ENCODE measurements at places on chromosomes 2 and 18.
A peak's percentile ranks its signal among the peaks of the same experiment; 100 is the strongest.

- peak; percentile 90 for DNase-seq
Observed at GRCh38 chr2:109238580-109238979, 109.6 kb downstream of the SH3RF3 start.

DNA sequence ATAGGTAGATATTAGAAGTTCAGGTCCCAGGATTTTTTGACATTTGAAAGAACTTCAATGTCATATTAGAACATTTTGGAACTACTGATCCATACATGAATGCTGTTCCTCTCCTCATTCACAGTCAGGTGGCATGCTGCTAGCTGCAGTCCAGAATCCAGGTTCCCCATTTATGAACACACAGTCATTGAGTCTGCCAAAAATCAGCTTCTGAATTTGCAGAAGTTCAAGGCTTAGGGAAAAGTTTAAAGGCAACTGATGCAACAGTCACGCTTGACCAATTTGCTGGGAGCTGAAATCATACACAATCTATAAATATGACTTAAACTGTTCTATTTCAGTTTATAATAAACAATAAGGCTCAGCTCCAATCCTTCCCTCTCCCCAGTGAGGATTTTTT is 17.3 kb upstream of the TTR start:
- peak; percentile 31 for DNase-seq

DNA sequence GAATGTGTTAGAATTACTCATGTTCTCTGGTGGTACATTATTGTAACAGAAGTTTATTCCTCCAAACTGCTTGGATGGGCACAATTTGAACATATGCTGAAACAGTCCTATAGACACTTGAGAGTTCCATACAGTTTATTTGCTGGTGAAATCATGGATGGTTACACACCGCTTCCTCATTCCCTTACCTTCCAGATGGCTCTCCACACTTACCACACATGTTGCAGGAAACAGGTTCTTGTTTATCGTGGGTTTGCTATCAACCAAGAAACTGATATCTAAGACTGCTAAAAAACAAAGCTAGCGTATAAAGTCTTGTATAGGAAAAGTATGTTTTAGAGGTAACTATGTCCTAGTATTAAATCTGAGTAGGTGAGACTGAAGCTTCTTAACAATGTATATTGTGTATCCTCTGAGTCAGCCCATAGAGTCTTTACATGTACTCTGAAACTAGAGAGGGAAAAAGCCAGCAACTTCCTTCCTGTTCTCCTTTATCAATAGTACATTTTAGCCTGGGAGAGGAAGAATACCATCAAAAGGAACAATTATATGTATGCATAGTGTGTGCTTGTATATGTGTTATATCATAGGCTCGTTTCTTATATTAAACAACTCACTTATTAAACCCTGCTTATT is 313.1 kb downstream of the PLCL1 start:
- DNase-seq, result no peak

DNA sequence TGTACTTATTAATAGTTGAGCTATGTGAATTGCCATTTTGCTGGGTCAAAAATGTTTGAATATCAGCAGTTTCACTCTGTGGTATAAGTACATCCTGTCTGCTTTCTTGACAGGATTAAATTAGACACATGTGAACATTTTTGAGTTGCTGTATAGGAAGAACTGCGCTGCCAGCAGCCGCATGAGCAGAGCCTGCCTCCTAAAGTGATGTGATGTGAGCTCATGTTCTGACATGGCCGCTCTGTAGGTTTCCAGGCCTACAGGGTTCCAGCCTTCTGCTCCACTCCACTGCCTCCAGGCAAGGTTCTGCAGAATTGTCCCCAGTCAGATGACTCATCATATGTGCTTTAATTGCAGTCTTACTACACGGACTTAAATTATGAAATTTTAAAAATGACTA is 119.7 kb upstream of the NFATC1 start:
- DNase-seq, result no peak
